ENCODE measurements at places on chromosomes 2 and 18. TPM values are rescaled to one million over a fixed set of nuclear protein-coding genes. Genes with fewer than 3 reads are reported as not detected.

ASPRV1 gene
- not detected for polyA plus RNA-seq

IL18RAP gene
- not detected for polyA plus RNA-seq

FAM124B gene
- polyA plus RNA-seq: 2.8 TPM

GKN2 gene
- polyA plus RNA-seq: not detected

TMEM17 gene
- polyA plus RNA-seq: 47.7 TPM

MAB21L4 gene
- polyA plus RNA-seq: not detected

MPHOSPH10 gene
- polyA plus RNA-seq: 54.1 TPM

ATG16L1 gene
- polyA plus RNA-seq: 6.3 TPM

CPO gene
- not detected for polyA plus RNA-seq

CYTIP gene
- polyA plus RNA-seq: not detected

APOB gene
- not detected for polyA plus RNA-seq

HOXD3 gene
- polyA plus RNA-seq: not detected

SLC9A4 gene
- polyA plus RNA-seq: 0.15 TPM

RGPD5 gene
- polyA plus RNA-seq: 12.0 TPM

ESPNL gene
- polyA plus RNA-seq: not detected

PDCL3 gene
- polyA plus RNA-seq: 45.6 TPM

TOGARAM2 gene
- polyA plus RNA-seq: 2.6 TPM

AKAIN1 gene
- polyA plus RNA-seq: 444 TPM

ATP6V1B1 gene
- polyA plus RNA-seq: not detected

PSMA8 gene
- 1.5 TPM for polyA plus RNA-seq
